Stimulated activated CD4-positive, alpha-beta T cell treated with anti-CD3 and anti-CD28 coated beads, Interleukin-12 subunit alpha, Interleukin-12 subunit beta, amount 100 ng/mL, for 4 hours (primary cell): ENCODE measurements at places on chromosomes 13 and 19.

DNA sequence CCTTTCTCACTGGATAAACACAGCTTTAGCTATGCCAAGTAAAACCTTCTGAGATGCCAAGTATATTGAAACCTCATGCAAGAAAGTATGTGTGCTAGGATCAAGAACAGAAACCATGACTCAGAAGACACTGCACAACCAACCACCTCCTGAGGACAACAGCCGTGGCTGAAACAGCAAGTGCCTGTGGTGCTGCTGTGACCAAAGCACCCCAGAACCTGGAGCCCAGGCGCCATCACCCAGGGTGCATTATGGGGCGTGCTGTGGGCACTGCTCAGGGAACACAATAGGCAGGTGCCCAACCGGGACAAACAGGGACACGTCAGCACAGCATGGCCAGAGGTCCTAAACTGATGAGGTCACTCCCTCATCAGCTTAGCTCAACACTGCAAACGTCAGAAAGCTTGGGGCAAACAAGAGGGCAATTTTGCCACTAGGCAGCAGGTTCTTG is 101.3 kb upstream of the SLC15A1 start:
- DNase-seq, result peak; percentile 28

GRCh38 chr19:9205501-9206113 is 13.8 kb downstream of the OR7D4 start:
- DNase-seq, result peak; percentile 60

- DNase-seq, result no peak
Observed at GRCh38 chr19:55606817-55607216, 1.4 kb downstream of the ZNF865 start.

DNA sequence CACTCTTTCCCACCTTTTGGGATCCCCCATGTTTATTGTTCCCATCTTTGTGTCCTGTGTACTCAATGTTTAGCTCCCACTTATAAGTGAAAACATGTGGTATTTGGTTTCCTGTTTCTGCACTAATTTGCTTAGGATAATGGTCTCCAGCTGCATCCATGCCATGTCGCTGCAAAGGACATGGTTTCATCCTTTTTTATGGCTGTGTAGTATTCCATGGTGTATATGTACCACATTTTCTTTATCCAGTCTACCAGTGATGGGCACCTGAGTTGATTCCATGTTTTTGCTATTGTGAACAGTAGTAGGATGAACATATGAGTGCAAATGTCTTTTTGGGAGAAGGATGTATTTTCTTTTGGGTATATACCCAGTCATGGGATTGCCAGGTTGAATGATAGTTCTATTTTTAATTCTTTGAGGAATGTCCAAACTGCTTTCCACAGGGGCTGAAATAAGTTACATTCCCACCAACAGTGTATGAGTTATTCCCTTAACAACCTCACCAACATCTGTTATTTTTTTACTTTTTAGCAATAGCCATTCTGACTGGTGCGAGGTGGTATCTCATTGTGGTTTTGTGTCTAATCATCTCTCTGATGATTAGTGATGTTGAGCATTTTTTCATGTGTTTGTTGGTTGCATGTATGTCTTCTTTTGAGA is 55.7 kb upstream of the MEDAG start:
- DNase-seq, result no peak

DNA sequence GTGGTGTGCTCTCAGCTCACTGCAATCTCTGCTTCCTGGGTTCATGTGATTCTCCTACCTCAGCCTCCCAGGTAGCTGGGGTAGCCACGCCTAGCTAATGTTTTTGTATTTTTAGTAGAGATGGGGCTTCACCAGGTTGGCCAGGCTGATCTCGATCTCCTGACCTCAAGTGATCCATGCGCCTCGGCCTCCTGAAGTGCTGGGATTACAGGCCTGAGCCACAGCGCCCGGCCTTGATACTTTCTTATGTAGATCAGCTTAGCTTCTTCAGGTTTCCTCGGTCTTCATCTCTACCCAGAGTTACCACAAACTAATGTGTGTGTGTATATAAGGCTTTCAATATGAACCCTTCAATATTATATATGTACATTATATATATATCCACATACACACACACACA is 9.9 kb upstream of the CCDC61 start:
- DNase-seq, result no peak

DNA sequence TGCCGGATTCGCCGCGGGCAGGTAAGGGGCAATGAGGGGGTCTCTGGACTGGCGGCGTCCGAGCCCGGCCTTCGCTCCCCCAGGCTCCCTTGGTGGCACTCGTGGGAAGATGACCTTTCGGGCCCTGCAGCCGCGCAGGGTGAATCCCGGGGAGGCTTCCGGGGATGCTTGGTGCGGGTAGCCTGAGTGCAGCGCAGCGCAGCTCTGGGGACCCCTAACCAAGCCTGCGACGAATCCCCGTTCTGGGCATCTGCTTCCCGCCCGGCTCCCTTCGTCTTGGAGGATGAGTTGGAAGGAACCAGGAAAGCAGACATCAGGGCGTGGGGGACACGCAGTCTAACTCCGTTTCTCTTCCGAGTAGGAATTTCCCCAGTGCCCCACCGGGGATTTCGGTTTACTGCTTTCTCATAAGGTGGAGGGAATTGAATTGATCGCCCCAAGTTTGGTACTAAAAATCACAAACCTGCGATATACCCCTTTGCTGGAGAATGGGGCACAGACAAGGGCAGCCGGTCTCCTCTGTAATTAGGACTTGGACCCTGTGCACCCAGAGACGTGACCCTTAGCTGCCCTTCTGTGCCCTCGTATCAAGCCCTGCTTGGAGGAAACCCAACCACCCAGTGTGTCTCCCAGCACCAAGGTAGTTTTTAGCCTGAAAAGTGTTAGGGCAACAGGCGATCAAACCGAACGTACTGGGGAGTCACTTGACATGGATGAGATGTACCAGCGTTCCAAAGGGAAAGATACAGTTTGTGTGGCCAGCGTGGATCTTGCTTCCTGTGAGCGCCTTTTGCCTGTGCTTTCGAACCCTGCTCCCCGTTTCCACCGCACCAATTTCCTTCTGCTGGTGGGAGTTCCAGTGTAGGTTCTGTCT is 1.0 kb downstream of the GPC5 start:
- no peak for DNase-seq

GRCh38 chr13:30905932-30906383 is at the start of gene MEDAG:
Gene MEDAG (plus strand): TSS chr13:30906271. CDS start chr13:30906516, 245 bp downstream.
- DNase-seq, result no peak

GRCh38 chr19:55484593-55485438 is at the start of gene NAT14:
Gene NAT14 (plus strand): TSS chr19:55485188. CDS start chr19:55485709, 521 bp downstream.
- DNase-seq, result peak; percentile 71

GRCh38 chr13:48573213-48574007 is 40.5 kb upstream of the RCBTB2 start:
- DNase-seq, result no peak

GRCh38 chr13:19685437-19685836 is 52.0 kb downstream of the MPHOSPH8 start:
- DNase-seq, result no peak

DNA sequence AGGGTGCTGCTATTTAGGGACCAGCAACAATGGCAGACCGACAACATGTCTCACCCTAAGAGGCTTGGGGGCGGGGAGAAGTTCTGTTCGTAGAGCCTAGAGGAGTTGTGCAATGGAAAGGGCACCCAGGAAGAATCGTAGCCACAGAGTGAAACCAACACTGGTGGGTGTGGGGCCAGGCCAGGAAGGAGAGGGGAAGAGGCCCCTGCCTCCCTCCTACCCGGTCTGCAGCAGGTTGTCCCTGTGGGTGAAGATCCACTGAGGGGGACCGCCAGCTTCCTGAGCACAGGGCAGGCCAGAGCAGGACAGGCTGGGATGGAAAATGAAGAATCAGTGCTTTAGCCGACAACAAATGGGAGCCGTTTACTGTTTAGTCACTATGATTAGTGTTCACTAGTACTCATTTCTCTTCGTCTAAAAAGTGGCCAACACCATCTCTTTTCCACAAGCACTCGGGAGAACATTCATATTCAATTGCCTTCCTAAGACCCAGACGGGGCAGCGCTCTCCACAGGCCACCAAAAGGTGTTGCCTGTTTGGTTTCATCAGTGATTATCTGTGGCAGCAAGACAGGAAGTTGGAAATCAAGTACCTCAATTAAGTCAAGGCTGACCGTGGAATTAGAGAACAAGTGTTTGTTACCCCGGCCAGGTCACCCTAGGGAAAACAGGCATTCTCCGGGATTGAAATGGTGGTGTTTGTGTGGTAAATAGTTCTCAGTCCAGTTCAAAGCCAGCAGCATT is 1.1 kb upstream of the ATP11A start:
- DNase-seq, result peak; percentile 49
